Stimulated activated CD8-positive, alpha-beta memory T cell treated with anti-CD3 and anti-CD28 coated beads, Interleukin-4, amount 100 ng/mL, for 4 hours (primary cell): ENCODE measurements at places on chromosomes 2 and 18.
A peak's percentile ranks its signal among the peaks of the same experiment; 100 is the strongest.

GRCh38 chr2:54434711-54435110, 21.4 kb upstream of the SPTBN1 start:
- DNase-seq = no peak

GRCh38 chr2:173051463-173052215, 24.0 kb upstream of the MAP3K20 start:
- DNase-seq = no peak

GRCh38 chr18:6638447-6638846, 91.1 kb upstream of the ARHGAP28 start:
- DNase-seq = no peak

DNA sequence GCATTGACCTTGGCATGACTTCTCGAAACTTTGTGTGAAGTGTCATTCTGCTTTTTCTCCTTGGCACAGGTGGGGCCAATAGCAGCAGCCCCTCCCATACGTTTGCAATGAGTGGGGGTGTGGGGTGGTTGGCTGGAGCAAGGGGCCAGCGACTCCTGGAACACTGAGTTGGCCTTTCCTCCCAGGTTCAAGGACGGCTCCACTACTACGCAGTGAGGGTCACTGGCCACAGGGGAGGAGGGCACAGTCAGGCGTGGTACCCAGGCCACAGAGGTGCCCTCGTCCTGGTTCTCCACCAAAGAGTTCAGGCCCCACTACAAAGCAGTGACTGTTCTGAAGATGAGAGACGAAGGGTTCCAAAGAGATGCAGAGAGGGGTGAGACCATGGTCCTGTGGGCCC, 70.6 kb upstream of the OTOS start:
- DNase-seq = no peak

DNA sequence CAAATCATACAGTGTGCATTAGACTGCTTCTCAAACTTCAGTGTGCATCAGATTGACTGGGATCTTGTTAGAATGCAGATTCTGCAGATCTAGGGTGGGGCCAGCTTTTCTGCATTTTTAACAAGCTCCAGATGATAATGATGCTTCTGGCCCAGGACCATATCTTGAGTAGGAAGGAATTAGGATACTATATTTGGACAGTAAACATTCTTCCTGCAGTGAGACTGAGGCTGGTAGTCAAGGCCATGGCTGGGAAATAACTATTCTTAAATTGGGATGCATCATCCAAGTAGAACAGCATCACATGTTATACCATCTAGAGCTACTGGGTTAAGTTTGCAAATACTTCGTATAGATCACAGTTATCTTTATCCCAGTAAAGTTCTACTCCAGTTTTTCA, 28.4 kb upstream of the ARMC9 start:
- no peak for DNase-seq

DNA sequence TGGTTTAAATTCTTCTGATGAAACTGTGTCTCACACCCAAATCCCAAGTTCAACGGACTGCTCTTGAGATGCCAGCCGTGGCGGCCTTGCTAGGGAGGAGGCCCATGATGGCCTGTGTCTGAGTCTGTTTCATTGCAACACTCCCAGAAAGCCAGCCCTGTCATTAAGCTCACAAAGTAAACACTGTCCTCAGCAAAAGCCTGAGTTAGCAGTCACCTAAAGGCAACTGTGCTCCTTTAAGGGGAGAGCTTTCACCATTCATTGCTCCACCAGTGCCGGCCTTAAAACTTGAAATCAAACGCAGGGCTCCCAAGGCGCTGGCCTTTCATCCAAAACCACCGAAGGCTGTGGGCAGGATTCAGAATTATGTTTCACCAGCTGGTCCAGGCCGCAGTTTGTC, 42.5 kb upstream of the PPP1CB start:
- no peak for DNase-seq

- no peak for DNase-seq
Observed at GRCh38 chr18:55124078-55124763, 165.0 kb upstream of the CCDC68 start.

DNA sequence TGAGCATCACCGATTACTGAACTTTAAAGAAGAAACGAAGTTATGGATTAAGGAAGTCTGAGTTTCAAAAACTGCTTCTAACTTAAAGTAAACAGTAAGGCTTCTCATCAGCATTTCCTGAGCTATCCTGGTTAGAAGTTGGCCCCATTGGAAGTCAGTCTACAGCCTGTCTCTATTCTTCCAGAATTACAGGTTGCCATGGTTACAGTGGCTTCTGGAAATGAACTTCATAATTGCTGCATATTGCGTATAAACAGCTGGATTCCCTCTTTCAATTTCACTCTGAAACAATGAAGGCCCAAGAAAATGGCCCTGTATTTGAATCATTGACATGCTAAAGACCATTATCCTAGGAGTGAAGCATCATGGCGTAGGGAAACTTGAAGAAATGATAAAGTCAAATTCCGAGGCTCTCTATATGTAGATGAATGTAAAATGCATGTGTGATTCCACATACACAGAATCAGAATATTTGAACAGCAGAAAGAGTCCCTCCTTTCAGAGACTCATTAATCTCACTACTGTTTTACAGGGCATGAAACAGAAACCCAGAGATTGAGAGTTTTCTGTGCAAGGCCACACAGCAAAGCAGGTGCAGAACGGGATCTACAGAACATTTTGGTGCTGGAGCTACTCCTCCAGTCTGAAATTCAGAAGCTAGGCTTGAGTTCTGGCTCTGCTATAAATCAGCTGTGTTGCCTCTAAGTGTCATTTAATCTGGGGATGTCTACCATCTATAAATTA, 856.4 kb upstream of the CELF4 start:
- DNase-seq = no peak

DNA sequence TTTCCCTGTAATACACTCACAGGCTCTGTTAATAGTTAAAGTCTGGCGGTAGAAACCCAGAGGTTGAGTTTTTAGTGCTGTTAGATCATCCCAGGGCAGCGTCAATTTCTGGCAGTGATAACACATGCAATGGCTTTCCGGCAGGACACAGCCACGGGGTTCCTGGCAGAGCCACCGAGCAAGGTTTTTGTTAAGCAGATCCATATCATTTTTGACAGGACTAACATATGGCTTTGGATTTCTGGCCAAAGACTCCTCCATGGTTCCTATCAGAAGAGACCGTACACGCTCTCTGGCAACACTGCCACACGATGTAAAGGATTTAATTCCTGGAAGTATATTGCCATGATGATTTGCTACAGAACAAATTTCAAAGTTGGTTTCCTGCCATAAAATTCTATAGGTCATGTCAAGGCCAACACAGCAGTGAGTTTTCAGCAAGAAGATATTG, 854.3 kb downstream of the LRRTM4 start:
- DNase-seq = no peak

DNA sequence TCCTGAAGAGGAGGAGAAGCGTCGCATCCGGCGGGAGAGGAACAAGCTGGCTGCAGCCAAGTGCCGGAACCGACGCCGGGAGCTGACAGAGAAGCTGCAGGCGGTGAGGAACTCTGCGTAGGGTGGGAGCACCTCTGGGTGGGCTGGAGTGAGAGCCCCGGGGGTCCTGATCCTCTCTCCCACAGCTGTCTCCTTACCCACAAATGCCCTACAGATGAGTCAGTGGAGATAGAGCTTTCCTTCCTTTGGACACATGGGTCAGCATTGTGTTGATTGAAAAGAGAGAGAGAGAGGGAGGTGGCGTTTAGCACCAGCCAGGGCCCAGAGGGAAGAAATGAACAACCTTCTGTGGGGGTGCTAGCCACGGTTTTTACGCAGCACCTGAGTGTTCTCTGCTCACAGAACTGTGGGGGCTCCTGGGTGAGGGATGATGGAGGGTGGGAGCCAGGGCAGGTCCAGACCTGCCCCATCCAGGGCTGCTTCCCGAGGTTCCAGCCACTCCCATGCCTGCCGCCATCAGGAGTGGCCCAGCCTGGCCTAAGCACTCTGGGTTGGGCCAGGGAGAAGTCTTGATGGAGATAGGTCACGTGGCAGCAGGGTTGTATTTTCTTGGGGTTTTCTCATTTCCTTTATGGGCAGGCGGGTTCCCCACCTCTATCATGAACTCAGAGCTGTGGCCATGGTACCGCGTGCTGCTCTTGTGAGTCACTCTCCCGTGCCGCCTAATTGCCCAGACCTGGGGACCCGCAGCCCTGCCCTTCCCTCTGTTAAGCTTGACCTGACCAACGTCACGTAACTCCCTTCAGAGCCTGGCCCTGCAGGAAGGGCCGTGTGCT, 16.3 kb downstream of the FOSL2 start:
- DNase-seq = peak; percentile 73

DNA sequence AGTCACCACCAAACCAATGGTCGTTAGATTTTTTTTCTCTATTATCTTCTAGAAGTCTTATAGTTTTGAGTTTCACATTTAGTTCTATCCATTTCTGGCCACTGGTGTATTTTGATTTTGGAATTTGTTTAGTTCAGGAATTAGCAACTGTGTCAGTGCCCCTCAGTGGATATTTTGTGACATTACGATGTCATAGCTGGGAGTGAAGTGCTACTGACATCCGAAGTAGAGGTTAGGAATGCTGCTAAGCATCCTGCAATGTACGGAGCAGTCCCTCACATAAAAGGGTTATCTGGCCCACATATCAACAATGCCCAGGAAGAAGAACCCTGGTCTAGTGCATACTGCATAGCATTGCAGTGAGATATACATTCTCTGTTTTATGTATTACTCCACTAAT, 157.4 kb upstream of the RGPD4 start:
- DNase-seq = no peak

DNA sequence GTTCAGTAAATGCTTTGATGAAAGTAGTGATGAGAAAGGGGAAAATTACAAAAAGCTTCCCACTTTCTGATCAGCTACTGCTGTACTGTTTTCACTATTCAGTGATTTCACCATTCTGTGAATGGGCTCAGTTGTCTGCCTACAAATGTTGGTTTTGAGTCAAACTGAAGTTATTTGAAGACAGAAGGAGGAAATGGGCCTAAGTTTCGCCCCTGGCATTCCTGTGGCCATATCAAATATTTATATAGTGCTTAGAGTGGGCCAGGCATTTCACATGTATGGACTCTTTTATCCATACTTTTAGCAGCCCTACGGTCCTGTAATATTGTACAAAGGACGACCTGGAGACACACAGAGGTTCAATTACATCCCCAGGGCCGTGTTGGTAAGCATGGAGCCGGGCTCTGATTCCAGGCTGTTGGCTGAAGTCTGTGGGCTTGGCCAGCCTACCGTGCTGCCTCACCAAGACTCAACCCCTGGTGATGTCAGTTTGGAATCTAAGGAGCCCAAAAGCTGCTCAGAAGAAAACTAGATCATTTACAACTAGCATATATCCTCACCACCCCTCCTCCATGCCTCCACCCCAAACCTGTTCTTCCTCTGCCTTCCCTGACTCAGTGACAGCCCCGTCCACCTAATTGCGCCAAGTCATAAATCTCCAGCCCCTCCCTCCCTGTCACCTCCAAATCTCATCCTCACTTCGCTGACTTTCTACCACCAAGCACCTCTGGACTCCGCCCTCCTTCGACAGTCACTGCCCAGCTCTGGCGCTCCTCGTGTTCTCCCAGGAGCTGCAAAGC, 10.1 kb upstream of the GRHL1 start:
- DNase-seq = no peak

DNA sequence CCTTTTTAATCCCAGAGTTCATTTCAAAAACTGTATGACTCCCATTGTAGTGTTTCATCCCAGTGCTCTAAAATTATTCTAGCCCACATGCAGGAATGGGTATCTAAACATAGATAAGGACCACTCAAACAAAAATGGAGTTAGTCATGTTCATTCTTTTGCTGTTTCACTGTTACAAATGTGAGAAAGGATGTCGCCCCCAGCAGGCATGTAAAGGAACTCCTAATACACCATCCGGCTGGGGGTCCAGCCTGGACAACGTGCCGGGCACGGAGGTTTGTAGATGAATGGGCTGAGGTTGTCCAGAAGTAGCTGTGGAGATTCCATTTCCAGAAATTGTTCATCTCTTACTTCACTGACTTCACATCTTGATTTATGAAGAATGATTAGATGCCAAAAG, 101.9 kb upstream of the RAB12 start:
- no peak for DNase-seq

DNA sequence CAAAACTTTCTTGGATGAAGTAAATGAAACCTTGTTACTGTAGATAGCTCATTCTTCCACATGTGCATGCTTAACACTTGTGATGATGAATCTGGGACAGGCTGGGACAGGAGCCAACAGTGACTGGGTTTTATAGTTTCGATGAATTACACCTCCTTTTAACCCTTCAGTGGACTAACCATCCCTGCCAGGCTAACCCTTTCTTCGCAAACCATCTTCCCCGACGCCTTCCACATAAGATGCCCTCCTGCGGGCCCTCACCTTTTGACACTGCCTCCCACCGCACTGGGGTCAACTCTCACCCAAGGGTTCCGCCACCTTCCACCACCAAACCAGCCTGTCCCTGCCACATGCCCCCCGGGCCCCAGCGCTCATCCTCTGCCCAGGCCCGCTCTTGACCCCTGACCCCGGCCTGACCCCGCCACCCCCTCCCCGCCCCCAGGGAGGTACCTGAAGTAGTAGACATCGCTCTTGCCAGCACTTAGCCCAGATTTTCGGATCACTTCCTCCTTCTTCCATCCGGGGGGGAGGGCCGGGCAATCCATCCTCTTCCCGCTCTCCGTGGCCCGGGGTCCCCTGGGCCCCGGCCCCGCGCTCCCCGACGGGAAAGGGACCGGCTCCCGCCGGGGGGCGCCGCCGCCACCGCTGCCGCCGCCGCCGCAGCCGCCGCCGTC, 764 bp downstream of the MBD2 start:
- DNase-seq = no peak

GRCh38 chr2:181467966-181468707, 11.0 kb downstream of the ITGA4 start:
- no peak for DNase-seq

DNA sequence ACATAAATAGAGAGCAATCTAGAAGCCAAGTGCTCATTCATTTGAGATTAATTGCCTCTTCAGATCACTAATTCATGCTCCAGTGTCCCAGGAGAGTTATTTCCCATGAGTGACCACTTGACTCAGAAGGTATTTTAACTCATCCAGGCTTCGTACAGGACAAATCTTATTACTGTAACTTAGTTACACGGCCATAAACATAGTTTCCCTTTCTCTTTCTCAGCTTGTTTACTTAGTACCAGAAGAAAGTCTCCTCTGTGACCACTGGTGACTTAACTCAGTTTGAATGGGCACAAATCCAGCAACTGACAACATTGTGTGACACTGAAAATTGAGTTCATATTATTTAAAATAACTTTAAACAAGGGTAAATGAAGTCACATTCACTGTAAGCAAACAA, 25.3 kb downstream of the MMADHC start:
- no peak for DNase-seq

DNA sequence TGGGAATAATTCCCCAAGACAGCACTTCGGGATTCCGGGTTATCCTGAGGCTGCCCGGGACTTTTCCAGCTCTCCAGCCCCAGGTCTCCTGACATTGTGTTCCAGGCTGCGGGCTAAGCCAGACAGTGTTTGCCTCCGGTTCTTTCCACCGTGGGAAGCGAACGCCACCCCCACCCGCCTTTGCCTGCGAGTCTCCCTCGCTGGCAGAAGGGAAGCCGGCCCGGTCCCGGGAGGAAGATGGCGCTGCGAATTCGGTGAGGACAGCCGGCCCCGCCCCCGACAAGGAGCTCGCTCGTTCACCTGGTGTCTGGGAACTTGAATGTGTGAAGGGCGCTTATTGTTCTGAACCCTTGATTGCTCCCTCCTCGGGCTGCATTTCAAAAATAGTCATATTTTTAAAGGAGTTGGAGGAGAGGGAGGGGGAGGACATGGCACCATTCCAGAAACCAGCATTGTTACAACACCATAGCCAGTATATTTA, 2.9 kb downstream of the LRATD1 start:
- no peak for DNase-seq
